ENCODE measurements at places on chromosomes 1 and 21.

GRCh38 chr1:175225805-175226129 is 33.2 kb upstream of the KIAA0040 start:
- DNase-seq, result no peak

GRCh38 chr1:116376729-116377086 is 3.7 kb downstream of the ATP1A1 start:
- no peak for DNase-seq

GRCh38 chr1:114078116-114078515 is 75.6 kb downstream of the SYT6 start:
- DNase-seq, result no peak

DNA sequence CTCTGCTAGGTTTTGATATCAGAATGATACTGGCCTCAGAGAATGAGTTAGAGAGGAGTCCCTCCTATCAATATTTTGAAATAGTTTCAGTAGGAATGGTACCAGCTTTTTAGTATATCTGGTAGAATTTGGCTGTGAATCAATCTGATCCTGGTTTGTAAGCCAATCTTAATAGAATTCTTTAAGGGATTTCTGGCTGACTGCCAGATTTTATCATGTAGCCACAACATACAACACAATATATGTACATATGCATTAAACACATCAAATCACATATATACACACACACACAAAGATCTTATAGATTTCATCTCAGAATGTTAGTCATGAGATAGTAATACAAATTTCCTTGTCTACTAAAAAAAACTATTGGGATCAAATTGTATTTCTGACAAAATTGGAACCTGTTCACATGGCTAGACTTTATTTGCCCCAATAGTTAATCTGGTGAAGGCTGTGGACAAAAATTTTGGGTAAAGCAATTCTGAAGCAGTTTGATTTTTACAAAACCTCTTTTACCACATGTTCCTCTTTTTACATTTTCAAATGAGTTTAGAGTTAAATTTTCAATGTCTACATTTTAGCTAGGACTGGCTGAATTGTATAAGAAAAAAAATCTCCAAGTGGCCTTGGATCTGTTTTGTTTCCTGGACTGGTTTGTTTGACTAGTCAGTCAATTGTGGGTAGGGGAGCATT is 151.7 kb downstream of the FASLG start:
- DNase-seq, result no peak

- DNase-seq, result no peak
Measured at GRCh38 chr1:86768554-86768953, 64.2 kb downstream of the SH3GLB1 start.

DNA sequence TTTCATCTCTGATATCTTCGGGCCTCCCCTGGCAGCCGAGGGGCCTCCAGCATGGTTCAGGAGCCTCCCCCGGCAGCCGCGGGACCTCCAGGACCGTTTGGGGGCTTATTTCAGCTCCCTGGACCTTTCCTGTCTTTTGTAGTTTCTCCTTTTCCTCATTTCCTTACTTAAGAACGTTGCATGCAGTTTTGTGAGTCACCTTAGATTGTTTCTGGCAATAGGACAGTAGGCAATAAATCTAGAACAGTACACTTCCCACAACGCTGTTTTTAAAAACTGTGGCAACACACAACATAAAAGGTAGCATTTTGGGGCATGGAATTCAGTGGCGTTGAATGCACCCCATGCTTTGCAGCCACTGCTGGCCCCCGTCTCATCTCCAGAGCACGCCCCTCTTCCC is 24.4 kb downstream of the FAAP20 start:
- no peak for DNase-seq

DNA sequence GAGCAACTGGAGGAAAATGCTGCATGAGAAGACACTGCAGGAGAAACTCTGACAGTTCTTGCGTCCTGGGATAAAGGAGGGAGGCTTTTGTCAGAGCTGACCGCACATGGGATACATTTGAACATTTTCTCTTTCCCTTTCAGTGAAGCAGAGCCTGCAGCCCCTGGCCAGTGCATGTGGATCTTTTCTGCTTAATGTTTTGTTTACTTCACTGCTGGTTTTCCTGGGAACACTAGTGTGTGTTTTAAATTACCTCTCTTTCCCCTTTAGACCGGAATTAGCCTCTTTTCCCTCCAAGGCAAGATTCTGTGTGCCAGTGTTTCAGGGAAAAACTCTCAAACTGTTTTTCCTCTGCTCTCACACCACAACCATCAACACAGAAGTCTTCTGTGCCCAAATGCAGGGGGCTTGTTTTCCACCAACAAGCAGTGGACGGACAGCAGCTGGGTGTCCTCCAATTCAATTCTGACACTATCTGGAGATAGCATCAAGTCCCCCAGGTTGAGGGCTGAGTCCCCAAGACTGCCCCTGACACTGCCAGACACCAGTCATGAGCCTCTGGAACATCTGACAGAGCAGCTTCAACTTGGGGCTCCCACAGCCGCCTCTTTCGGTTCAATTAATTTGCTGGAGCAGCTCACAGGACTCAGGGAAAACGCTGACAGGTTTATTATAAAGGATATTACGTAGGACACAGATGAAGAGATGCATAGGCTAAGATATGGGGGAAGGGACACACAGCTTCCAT is 136.2 kb downstream of the RHOU start:
- no peak for DNase-seq

DNA sequence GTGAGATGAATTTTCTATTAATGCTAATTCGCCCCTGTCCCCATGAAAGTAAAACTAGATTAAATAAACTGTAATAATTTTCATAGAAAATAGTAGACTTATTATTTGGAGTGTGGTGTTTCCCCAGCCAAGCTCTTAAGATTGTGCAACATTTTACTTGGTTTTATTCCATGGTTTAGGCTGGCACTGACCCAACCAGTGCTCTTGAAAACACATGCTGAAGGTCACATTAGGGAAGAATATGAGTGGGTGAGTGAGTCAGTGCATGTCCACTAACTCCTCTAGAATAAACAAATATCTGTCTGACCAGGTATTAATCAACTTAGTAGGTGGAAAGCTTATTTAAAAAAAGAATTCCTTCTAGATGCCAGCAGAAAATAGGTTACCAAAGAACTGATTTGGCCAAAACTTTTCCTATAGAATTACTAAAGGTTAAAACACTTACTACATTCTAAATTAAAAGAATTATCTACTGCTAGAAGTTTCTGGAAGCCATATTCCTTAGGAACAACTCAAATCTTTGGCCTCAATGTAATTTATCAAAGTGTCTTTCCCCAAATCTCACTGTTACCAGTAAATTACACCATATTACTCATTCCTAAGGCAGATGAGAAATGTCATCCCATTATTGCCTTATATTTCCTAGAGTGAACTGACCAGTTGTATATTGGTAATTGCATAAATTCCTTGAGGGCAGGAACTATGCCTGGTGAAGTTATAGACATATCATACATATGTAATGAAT is 89.7 kb upstream of the RGS1 start:
- no peak for DNase-seq

DNA sequence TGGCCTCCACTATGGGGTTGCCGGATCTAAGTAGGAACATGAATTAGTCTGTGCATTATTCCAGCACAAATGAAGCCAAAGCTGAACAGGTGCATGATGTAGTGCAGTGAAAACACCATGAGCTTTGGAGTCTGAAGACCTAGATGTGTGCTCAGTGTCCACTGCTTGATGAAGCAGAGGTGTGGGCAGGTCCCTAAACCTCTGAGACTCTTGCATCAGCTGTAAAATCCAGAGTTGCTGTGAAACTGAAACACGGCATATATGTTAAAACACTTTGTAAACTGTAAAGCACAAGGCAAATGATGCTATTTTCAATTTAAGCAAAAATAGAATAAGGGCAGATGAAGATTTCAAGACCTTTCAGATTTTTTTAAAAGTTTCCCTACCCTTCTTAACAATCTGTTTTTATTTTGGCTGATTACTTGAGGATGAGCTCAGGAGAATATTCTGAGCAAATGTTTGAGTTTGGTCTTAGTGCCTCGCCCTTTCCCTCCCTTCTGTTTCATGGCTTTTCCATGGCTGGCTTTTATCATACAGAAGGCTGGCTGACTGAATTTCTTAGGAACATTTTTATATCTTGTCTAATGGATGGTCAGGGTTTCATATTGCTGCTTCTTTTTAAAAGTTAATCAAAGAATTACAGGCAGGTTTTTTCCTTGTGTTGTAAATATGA is 221.8 kb downstream of the NTNG1 start:
- DNase-seq, result no peak

GRCh38 chr1:117618450-117619122 is 12.7 kb downstream of the TENT5C start:
- DNase-seq, result no peak

GRCh38 chr1:39832294-39832693 is 43.6 kb upstream of the BMP8B start:
- DNase-seq, result no peak

GRCh38 chr1:236417336-236417735 is 23.2 kb downstream of the EDARADD start:
- no peak for DNase-seq

DNA sequence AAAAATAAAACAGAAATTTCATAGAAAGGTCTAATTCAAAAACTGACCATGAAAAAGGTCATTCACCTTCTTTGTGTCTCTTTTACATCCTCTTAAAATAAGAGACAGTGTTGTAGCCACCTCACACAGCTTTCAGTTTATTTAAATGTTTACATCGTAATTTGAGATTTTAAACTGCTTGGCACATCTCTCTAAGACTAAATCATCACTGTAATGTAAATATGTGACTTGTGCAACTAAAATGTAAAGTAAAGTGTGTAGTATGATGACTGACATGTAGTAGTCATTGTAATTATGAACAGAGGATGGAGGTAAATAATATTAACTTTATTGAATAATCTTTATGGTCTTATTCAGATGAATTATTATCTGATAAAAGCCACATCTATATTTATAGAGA is 283.9 kb downstream of the KCNT2 start:
- DNase-seq, result no peak

- no peak for DNase-seq
Measured at GRCh38 chr1:68801440-68801839, 304.6 kb upstream of the DEPDC1 start.

DNA sequence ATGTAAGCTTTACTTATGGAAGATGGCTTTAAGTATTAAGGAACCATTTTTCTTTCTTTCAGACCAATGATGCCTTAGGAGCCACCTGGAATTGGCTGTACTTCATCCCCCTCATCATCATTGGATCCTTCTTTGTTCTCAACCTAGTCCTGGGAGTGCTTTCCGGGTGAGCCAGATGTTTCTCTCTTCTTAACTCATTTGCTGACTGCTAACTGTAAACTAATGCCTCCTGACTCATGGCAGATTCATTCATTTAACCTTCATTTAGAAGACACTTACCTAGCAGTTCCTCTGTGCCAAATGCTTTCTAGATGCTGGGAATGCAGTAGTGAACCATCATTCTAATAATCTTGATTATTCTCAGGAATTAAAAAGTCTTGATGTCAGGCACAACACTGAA is 168.0 kb downstream of the CACNA1E start:
- DNase-seq, result no peak

GRCh38 chr1:92973203-92973897 is 12.1 kb upstream of the DIPK1A start:
- DNase-seq, result no peak

DNA sequence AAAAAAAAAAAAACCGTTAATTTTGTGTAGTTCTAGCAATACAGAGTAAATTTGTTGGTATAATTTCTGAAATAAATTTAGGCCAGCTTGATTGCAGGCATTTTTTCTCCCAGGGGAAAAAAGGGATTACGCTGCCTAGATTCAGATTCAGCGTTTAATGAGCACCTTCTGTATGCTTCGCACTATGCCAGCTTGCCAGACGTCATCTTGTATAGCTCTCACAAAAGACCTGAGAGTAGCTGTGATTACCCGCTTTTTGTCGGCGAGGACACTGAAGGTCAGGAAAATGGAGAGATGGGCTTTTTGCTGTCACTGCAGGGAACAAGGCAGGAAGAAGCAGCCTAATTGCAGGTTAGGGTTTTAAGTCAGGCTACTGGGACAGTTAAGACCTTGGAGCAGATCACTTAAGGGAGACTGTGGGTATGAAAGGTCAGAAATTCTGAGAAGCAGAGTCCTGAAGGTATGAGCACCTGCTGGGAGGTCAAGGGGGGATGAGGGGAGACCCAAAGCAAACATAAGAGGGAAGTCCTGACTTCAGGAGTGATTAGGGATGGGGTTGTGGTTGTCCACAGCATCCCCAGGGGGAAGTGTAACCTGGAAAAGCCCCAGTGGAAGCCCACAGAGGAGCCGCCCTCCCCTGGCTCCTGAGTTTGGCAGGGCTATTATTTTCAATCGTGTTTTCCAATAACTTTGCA is 39.0 kb downstream of the TMCC2 start:
- DNase-seq, result no peak

GRCh38 chr1:96782856-96783255 is 61.3 kb downstream of the PTBP2 start:
- DNase-seq, result no peak

DNA sequence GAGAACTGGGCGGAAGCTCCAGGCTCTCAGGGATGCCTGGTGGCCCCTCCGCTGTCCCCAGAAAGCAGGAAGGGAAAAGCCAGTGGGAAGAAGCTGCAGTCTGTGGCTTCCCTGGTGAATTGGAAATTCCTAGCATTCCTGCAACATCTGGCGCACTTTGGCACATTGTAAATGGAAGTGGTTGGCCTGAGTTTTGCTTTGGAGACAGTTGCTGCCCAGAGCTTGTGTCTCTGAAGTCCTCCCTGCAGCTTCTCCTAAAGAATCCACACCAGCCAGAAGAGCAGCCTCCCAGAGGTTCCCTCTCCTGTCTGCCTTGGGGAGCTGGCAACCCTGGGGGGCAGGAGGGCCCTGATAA is 48.2 kb downstream of the ARHGEF10L start:
- DNase-seq, result no peak

DNA sequence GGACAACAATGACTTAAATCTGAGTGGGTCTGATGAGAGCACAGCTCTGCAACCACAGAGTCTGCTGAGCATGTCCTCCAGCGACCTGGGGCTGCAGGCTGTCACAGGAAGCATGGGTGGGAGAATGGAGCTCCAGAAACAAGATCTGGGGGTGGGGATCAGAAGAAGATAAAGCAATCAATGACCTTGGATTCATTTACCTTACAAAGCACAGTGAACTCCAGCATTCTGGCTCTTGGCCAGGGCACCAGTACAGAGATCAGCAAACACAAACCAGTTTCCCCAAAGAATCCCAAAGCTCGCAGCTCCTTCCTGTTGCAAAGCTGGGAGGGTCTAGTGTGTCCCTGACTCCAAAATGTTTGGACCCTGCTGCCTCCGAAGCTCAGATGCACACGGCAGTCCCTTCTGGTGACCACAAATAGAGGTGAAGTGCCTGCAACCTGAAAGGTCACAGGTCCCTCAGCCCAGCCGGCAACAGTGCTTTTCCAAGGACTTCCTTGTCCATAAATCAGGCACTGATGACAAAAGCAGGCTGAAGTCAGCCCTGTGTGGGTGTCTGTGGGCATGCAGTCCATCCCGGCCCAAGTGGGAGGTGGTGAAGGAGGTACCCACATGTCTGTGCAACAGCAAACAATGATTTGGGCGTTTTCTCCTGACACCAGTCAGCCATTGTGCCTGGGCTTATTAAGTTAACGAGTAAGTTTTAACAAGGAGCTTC is 76.1 kb downstream of the SH3BGR start:
- no peak for DNase-seq

DNA sequence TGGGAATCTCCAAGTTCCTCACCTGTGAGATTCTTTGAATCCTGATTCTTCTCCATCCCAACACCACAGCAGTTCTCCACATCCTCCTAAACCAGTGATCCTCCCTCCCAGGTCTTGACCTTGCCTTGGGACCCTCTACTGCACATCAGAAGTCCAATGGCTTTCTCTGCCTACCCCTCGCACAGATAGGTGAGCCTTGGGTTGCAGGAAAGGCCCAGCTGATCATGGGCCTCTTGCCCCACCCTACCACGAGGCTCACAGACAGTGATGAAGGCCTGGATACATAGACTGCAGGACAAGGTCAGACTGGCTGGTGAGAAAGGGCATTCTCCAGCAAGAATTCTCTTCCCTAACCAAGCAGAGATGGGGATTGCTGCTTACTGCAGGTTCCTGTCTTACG is 825 bp downstream of the FABP3 start:
- DNase-seq, result no peak

All from stimulated activated CD4-positive, alpha-beta T cell treated with anti-CD3 and anti-CD28 coated beads, Interleukin-15, amount 100 ng/mL, for 1 hour (primary cell).